ENCODE measurements at places on chromosomes 13 and 19.

- H3K27ac ChIP-seq, result no peak overlapping the region
- no peaks in the 10 kb centered on the region for H3K27me3 ChIP-seq
- H3K4me3 ChIP-seq, result no peak overlapping the region
Observed at GRCh38 chr13:112768795-112769481, 79.1 kb downstream of the ATP11A start.

DNA sequence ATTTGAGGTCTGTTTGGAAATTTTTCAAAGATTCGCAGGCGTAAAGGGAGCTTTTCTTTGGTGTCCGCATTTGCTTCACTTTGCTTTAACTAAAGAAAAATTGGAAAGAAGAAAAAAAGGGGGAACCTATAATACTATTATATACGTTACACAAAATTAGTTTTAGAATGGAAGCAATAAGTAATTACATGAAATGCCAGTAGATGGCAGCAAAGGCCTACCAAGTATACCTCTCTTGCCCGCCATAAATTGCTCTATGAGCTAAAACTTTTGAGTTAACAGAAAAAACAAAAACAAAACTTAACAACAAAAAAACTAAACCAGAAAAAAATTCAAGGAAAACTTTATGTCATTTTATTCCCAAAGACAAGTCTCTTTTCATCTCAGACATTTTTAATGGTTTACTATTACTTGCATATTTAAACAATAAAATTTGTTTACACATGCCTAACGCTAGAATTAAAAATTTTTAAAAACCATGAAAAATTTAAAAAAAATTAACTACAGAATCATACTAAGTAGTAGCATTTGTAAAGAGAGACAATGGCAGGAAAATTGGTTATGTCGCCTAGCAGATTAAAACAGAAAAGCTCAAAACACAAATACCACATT, 271.4 kb downstream of the NALCN start:
- no peak for DNase-seq
- no peaks in the 10 kb centered on the region for H3K4me1 ChIP-seq
- H3K27me3 ChIP-seq, result no peaks in the 10 kb centered on the region
- no peaks in the 10 kb centered on the region for H3K36me3 ChIP-seq
- no peak overlapping the region for H3K27ac ChIP-seq

- H3K27me3 ChIP-seq, result no peaks in the 10 kb centered on the region
- no peak overlapping the region for H3K27ac ChIP-seq
- peaks cover under 1% of the 10 kb centered on the region for H3K36me3 ChIP-seq
- no peak overlapping the region for H3K4me3 ChIP-seq
- DNase-seq, result no peak
- H3K4me1 ChIP-seq, result no peaks in the 10 kb centered on the region
Observed at GRCh38 chr13:31131470-31131961, 30.2 kb downstream of the HSPH1 start.

GRCh38 chr19:39237200-39238184, 7.3 kb downstream of the IFNL3 start:
- peak; percentile 89 for DNase-seq
- H3K4me3 ChIP-seq, result no peak overlapping the region
- H3K27ac ChIP-seq, result peak overlapping the region; percentile 30
- no peaks in the 10 kb centered on the region for H3K36me3 ChIP-seq
- H3K27me3 ChIP-seq, result no peaks in the 10 kb centered on the region

GRCh38 chr13:100068133-100068931, 20.6 kb upstream of the PCCA start:
- no peak overlapping the region for H3K4me3 ChIP-seq
- H3K36me3 ChIP-seq, result no peaks in the 10 kb centered on the region
- H3K4me1 ChIP-seq, result no peaks in the 10 kb centered on the region

GRCh38 chr13:113123226-113124201, 915 bp downstream of the F10 start:
- H3K4me3 ChIP-seq, result no peak overlapping the region
- H3K4me1 ChIP-seq, result no peaks in the 10 kb centered on the region
- H3K27ac ChIP-seq, result no peak overlapping the region
- H3K36me3 ChIP-seq, result no peaks in the 10 kb centered on the region
- H3K27me3 ChIP-seq, result no peaks in the 10 kb centered on the region

DNA sequence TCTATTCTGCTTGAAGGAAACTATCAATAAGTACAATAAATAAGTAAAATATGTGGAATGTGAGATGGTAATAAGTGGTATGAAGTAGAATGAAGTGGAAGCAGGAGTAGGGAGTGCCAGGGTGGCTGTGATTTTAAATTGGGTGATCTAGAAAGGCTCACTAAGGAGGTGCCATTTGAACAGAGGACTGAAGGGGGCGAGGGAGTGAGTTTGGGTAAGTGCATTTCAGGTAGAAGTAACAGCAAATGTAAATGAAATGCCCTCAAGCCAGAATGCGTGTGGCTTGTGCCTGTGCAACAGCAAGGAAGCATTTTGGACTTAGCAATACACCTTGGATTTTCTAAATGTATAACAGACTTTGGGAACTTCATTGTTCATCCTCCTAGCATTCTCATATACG, 77.1 kb downstream of the CCNA1 start:
- DNase-seq, result no peak
- H3K4me1 ChIP-seq, result no peaks in the 10 kb centered on the region
- H3K4me3 ChIP-seq, result no peak overlapping the region
- no peak overlapping the region for H3K27ac ChIP-seq
- H3K27me3 ChIP-seq, result no peaks in the 10 kb centered on the region

DNA sequence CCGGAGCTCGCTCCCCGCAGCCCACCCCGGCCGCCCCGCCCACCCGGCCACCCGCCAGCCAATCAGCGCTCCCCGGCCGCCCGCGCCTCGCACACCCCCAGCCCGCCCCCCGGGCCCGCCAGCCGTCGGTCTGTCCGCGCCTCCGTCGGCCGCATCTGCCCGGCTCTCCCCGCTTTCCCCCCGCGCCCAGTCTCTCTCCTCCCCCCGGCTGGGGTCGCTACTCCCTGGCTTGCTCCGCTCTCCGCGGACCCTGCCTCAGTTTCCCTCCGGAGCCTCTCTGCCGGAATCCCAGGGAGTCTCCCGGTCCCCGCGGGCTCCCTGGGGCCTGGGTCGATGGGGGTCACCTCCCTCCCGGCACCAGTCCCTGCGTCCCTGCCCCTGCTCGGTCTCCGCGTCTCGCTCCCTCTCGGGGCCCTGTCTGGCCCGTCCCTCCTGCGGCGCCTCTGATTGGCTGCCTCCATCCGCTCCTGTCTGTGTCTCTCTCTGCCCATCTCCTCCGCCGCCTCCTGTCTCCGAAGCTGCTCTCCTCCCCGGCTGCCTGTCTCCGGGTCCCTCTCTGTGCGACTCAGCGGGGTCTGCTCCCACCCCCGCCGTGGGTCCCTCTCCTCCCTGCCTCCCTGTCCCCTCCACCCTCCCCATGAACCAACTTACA, 484 bp downstream of the IL11 start:
- no peak overlapping the region for H3K27ac ChIP-seq
- no peak for DNase-seq
- peaks cover 4% of the 10 kb centered on the region for H3K27me3 ChIP-seq
- H3K36me3 ChIP-seq, result no peaks in the 10 kb centered on the region

- DNase-seq, result peak; percentile 62
- no peaks in the 10 kb centered on the region for H3K27me3 ChIP-seq
- no peaks in the 10 kb centered on the region for H3K36me3 ChIP-seq
Observed at GRCh38 chr19:1947651-1948209, 6.8 kb downstream of the CSNK1G2 start.

DNA sequence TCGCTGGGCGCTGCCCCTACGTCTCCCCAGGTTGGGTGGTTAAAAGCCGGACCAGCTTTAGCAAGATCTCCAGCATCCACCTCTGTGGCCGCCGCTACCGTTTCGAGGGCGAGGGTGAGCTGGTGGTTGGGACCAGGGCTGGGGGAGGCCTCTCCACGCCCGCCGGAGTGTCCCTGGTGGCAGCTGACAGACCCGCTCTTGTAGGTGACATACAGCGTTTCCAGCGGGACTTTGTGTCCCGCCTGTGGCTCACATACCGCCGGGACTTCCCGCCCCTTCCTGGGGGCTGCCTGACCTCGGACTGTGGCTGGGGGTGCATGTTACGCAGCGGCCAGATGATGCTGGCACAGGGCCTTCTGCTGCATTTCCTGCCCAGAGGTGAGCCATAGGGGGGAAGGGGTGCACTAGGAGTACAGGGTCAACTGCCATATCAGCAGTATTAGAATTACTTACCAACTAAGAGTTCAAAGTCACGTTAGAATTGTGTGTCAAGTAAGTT, 1.1 kb downstream of the ATG4D start:
- H3K4me3 ChIP-seq, result peak overlapping the region; percentile 98
- no peaks in the 10 kb centered on the region for H3K4me1 ChIP-seq
- H3K36me3 ChIP-seq, result no peaks in the 10 kb centered on the region
- DNase-seq, result peak; percentile 51
- no peaks in the 10 kb centered on the region for H3K27me3 ChIP-seq

DNA sequence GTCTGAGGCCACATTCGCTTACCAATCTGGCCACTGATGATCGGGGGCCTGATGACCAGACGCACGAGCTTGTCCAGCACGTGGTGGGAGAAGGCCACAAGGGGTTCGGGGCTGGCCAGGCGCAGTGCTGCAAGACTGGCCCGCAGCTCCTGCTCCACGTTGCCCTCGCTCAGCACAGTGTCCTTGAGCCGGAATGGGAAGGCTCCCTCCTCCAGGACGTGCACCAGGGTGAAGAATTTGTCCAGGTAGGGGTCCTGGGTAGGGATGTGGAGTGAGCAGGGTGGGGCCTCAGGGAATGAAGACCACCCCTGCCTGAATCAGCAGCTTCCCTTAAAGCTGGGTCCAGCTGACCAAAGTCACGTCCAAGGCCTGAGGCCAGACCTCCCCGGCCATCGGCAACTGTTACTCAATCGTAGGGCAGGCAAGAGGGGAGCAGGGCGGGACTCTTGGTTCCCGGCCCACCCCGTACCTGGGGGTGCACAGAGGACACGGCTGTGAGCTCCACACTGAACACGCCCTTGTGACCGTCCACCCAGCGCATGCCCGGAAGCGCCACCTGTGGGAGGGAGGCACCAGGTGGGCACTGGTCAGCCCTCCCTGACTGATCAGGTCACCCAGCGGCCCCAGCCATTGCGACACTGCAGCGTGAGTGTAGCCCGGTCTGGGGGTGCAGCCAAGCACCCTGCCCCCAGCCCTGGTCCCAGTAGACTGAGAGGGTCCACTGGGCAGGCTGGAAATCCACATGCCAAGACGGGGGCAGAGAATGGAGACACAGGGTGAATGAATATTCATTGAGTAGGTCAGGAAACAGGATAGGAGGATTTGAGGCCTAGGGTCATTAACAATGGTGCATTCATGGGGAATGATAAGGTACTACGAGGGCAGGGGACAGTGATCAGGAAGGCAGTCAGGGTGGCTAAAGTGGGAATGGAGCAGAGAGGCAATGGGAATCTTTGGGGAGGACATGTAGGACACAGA, 2.8 kb upstream of the ANGPTL8 start:
- H3K36me3 ChIP-seq, result no peaks in the 10 kb centered on the region
- no peaks in the 10 kb centered on the region for H3K27me3 ChIP-seq
- no peaks in the 10 kb centered on the region for H3K4me1 ChIP-seq
- H3K4me3 ChIP-seq, result no peak overlapping the region

DNA sequence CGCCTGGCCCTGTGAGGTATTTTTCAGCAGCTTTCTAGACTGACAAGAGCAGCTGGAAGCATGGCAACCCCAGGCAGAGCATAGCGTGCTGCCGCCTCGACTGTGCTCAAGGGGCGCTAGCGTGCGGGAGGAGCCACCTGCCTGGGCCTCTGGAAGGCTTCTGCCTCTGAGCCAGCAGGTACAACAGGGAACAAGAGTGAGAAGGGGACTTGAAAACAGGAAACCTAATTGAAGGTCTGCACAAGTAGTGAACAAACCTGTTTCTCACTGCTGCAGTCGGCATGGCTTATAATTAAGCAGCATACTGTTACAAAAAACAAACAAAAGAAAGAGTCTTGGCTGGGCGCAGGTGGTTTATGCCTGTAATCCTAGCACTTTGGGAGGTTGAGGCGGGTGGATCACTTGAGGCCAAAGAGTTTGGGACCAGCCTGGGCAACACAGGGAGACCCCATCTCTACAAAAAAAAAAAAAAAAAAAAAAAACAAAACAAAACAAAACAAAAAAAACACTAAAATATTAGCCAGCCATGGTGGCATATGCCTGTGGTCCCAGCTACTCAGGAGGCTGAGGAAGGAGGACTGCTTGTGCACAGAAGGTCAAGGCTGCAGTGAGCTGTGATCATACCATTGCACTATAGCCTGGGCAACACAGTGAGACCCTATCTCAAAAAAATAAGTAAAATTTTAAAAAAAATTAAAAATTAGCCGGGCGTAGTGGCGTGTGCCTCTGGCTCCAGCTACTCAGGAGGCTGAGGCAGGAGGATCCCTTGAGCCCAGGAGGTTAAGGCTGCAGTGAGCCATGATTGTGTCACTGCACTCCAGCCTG, 12.6 kb upstream of the GARRE1 start:
- no peaks in the 10 kb centered on the region for H3K4me1 ChIP-seq
- no peak overlapping the region for H3K27ac ChIP-seq
- DNase-seq, result peak; percentile 74
- H3K4me3 ChIP-seq, result no peak overlapping the region
- no peaks in the 10 kb centered on the region for H3K36me3 ChIP-seq

DNA sequence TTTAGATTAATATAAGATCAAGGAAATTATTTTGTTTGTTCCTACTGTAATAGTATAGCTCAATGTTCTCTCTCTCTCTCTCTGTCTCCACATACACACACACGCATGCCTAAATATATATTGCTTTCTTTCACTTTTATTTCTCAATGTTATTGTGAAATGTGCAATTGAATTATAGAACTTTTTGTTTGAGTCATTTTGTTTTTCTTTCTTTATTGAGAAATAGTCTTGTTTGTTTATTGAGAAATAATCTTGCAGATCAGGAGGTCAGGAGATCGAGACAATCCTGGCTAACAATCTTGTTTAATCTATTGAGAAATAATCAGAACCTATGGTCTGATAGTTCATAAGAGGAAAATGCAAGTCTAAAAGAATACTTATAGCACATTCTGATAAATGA, 1581.3 kb downstream of the EFNB2 start:
- no peaks in the 10 kb centered on the region for H3K27me3 ChIP-seq
- no peak for DNase-seq
- H3K4me1 ChIP-seq, result no peaks in the 10 kb centered on the region
- no peaks in the 10 kb centered on the region for H3K36me3 ChIP-seq

DNA sequence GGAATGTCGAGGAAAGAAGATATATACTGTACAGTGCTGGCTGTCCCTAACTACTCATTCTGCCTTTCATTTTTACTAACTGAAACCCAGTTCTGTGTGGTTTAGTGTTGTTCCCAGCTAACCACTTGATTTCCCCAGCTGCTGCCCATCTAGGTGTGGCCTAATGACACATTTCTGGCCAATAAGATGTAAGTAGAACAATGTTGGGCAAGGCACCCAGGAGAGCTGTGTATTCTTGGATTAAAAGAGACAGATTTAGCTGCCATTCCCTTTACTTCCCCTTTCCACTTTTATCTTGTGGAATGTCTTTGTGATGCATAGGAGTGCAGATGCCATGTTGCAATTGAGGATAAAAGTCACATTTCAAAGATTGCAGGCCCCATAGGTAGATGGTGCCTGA, 28.3 kb upstream of the PCDH9 start:
- H3K4me3 ChIP-seq, result no peak overlapping the region
- no peaks in the 10 kb centered on the region for H3K27me3 ChIP-seq
- DNase-seq, result no peak
- H3K36me3 ChIP-seq, result no peaks in the 10 kb centered on the region
- no peaks in the 10 kb centered on the region for H3K4me1 ChIP-seq

Measured in pancreas (tissue), 10 donors.